ENCODE measurements at places on chromosomes 16 and 17.

DNA sequence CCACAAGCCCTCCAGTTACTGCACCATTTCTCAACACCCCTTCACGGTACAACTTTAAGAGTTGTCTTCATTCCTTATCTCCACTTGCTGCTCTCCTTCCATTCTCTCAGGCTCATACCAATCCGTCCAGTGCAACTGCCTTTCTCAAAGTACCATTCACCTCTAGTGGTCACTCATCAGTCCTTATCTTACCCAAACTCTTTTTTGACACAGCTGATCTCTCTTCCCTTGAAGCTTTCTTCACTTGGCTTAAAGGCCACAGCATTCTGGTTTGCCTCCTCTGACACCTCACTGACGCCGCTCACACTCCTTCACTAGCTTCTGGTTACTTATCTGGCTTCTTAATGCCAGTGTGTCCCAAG is 24.9 kb downstream of the UBE2G1 start:
- no peak for DNase-seq

- no peak for DNase-seq
Observed at GRCh38 chr17:59139939-59140338, 15.0 kb downstream of the SKA2 start.

- DNase-seq: no peak
Observed at GRCh38 chr16:14424595-14424994, 205.5 kb downstream of the PARN start.

GRCh38 chr16:58644765-58645487 is 15.3 kb upstream of the CNOT1 start:
- DNase-seq: no peak

- no peak for DNase-seq
Observed at GRCh38 chr16:969508-970385, 1.0 kb downstream of the LMF1 start.

GRCh38 chr16:27365142-27366089 is 36.6 kb upstream of the IL21R start:
- DNase-seq: no peak

DNA sequence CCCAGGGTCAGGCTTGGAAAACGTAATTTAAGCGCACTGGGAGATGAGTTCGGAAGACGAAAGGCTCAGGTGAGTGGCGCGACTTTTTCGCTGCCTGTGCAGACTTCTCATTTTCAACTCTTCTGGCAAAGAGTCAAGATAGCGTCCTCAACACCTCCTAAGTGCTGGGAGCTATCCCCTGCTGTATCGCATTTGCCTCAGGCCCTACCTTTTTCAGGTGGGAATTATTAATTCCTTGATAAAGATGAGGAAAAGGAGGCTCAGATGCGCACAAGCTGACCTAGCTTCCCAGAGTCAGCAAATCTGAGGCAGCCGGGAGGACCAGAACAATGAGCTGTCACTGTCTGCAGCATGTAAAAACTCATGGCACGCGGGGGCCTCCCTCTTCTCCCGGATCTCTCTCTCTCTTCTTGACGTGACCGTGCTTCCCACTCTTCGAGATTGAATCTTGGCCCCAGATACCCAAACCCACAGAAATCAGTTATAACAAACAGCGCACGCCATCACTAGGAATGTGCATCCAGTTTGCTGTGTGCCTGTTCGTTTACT is 512 bp upstream of the ADAMTS18 start:
- DNase-seq: no peak

DNA sequence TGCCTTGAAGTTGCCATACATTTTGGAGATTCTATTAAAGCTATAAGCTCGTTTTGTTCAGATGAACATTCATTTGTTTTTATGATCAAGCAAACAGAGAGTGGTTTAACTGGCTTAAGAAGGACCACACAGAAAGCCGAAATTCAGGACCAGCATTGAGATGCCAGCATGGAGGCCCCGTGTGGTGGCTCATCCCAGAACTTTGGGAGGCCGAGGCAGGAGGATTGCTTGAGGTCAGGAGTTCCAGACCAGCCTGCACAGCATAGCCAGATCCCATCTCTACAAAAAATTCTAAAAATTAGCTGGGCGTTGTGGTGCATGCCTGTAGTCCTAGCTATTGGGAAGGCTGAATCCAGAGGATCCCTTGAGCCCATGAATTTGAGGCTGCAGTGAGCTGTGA is 45.9 kb upstream of the KIFC3 start:
- DNase-seq: no peak

- DNase-seq: no peak
Observed at GRCh38 chr17:70771804-70772386, 602.6 kb downstream of the KCNJ2 start.

- no peak for DNase-seq
Observed at GRCh38 chr16:67893743-67894399, 817 bp downstream of the PSKH1 start.

DNA sequence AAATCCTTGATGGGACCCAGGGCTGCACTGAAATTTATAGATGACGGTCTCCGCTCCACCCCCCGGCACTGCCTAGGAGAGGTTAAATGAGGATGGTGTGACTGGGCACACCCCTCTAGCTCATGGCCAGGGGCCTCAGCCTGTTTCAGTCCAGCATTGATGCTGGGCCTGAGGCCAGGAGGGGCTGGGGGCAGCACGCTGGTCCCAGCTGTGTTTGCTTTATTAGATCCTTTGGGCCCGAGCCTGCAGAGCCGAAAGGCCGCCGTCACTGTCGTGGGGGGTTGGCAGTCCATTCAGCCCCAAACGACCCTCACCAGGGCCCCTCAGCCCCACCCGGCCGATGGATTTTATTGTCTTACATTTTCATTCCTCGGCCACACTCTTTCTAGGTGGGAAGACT is 10.8 kb upstream of the DOK4 start:
- DNase-seq: no peak

DNA sequence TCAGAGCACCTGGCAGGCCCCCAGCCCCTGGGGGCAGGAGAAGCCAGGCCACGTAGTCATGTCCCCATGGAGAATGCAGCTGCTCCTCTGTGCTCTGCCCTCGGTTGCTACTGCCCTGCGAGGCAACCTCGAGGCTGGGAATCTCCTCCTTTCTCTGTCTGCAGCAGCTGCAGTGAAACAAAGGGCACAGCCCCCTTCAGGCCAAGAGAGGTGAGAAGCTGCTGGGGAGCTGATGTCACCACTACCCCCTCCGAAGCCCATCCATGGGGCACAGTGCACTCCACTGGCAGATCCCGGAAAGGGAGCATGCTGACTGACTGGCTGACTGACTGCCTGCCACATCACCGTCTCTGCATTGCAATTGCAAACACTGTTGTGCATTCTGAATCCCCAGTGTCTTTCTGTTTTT is 103.7 kb downstream of the GRIN2A start:
- no peak for DNase-seq

GRCh38 chr17:7854851-7855659 is at the start of gene TMEM88:
TSS of gene TMEM88 (plus strand) at chr17:7855066. CDS start at chr17:7855075, 9 bp downstream.
- DNase-seq: no peak
